Endothelial cell of umbilical vein (primary cell): ENCODE measurements at places on chromosomes 3 and 15. TPM values are rescaled to one million over a fixed set of nuclear protein-coding genes. Genes with fewer than 3 reads are reported as not detected.

FHIT gene
- polyA plus RNA-seq: 0.47 and 0.75 TPM in 2 replicates

SEC62 gene
- 90.7 and 101 TPM in 2 replicates for polyA plus RNA-seq

DNA sequence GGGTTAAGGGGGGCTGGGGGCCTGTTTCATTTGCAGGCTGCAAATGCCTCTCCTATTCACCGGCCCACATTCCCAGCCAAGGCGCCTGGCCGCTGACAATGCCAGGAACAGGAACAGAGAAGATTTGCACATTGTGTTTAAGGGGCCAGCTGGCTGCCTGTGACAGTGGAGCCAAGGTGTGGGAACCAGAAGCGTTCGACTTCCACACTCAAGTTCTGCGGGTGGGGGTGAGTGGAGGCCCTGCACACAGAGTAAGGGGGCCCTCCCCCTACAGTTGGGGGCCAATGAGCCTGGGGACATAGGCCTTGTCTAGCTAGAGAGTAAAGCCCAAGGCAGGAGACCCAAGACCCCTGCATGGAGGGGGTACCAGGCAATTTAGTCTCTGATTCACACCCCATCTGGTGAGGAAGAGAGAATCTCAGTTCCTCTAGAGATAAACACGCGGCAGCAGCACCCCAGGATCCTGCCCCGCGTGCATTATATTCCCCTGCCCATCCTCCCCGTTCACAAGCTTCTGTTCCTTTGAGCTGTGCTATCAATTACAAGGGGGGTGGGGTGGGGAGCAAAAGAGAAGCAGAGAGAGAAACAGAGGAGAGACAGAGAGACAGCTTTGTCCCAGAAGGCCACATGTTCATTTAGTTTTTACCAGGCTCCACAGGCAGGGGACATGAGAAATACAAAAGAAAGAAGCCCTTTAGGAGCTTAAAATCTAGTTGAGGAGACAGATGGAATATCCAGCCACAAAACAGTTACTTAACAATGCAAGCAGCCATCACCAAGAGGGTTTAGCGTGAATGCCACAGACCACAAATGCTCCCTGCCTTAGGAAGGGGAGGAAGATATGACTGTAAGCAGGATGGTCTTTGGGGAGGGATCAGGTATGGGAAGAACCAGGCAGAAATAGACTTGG is 9.2 kb downstream of the IGDCC3 start:
- no peak for DNase-seq

DNA sequence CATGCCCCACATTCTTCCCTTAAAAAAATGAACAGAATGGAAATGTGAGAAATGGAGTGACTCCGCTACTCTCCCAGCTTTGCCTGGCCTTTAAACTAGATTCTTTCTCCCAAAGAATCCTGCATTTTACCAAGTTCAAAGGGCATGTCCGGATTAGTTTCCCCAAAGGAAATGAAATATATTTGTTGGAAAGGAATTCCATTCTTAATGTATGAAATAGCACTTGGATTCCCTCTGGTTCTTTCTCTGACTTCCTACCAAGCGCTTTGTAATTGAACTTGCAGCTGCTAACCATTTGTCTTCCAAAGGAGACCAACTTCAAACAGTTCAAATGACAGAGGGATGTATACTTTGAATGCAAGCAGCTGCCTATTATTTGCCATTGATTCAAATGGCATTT is 18.9 kb downstream of the MAP2K1 start:
- peak; percentile 83 for DNase-seq

ARGFX gene
- polyA plus RNA-seq: not detected in 2 replicates

LSMEM2 gene
- not detected in 2 replicates for polyA plus RNA-seq

PPIB gene
- 1,157 and 1,240 TPM in 2 replicates for polyA plus RNA-seq

DNA sequence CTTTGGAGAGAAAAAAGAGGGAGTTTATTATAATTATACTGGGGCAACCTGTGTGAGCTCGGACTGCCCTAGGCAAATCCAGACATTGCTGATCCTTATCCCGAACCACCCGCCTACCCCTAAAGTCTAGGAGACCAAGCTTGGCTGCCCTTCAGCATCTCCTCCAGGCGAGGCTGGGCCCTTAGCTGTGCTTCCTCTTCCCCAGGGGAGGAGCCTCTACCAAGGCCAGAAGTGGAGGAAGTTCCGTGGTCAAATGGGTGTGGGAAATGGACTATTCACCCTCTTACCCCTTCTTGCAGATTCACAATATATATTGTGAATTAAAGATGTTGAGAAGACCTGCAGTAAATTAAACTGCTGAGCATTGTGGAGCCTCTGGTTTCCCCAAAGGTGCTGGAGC is 158.3 kb upstream of the HES1 start:
- no peak for DNase-seq

DNA sequence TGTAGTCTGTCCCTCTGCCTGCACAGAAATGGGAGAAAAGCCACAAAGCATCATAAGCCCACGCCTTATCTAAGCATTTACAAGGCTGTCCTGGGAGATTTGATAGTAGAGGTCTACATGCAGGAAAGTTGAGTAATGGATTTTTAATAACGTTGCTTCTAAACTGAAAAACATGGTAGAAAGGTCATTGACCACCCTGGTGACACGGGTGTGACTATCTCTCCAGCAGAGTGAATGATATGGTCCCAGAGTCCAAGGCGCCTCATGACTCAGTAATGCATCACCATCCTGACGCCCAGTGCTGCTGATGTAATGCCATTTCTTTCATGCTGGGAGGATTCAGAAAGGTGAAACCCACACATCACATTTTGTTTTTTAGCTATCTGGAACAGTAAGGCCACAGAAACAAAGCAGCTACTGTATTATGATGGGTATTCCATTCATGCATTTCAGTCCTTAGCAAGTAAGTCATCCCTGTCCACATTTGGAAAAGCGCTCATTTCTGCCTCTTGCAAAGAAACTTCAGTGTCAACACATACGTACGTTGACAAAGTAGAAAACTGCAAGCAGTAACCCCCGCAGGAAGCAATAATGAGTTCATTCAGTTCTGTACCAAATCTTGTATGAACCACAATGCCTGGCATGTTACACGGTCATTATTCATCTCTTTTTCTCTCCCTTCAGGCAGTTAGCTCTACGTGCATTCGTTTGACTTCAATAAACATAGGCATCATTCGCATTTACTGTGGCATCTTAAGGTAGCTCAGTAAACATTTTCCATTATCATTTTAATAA is 483.5 kb downstream of the GABRG3 start:
- no peak for DNase-seq

TJP1 gene
- 43.8 and 45.6 TPM in 2 replicates for polyA plus RNA-seq

CAMK2N2 gene
- polyA plus RNA-seq: 0.11 TPM in 1 of 2 replicates, not detected in the other

STRA6 gene
- polyA plus RNA-seq: not detected in 2 replicates

GRCh38 chr3:102200126-102200525 is 234.7 kb upstream of the ZPLD1 start:
- DNase-seq: no peak

BDH1 gene
- polyA plus RNA-seq: 5.3 and 6.9 TPM in 2 replicates

FRG2C gene
- polyA plus RNA-seq: not detected in 2 replicates

CHRNA3 gene
- polyA plus RNA-seq: not detected in 2 replicates

DNA sequence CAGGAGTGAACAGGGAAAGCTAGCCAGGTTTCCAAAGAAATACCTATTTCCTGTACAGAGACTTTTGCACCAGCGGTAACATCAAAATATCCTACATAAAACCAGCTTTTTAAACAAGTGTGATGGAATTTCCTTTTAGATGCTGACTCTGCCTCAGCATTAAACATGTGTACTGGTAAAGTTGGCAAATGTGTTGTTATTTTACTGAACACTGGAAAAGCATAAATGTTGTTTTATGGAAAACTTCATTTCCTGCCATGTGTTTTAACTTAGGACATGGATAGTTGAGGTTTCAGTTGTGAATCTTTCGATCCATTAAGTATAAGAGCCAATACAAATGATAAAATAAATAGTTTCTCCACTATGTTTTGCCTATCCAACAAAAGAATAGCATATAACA is 15.7 kb downstream of the OXNAD1 start:
- DNase-seq: peak; percentile 77

MAP6D1 gene
- 2.4 and 2.9 TPM in 2 replicates for polyA plus RNA-seq

DNA sequence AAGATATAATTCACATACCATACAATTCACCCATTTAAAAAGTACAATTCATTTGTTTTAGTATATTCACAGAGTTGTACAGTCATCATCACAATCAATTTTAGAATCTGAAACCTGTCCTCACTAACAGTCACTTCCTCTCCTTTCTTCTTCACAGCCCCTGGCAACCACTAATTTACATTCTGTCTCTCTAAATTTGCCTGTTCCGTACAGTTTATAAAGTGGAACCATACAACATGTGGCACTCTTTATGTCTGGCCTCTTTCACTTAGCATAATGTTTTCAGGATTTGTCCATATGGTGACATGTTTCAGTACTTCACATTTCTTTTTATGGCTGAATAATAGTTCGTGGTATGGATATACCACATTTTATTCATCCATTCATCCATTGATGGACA is 22.7 kb downstream of the ERICH6 start:
- DNase-seq: no peak

GRCh38 chr3:140768941-140769340 is 91.1 kb downstream of the TRIM42 start:
- no peak for DNase-seq

TUSC2 gene
- 84.8 and 89.0 TPM in 2 replicates for polyA plus RNA-seq

CHDH gene
- 0.02 and 0.06 TPM in 2 replicates for polyA plus RNA-seq

GRCh38 chr15:77824361-77825251 is 191.9 kb upstream of the LINGO1 start:
- no peak for DNase-seq

DNA sequence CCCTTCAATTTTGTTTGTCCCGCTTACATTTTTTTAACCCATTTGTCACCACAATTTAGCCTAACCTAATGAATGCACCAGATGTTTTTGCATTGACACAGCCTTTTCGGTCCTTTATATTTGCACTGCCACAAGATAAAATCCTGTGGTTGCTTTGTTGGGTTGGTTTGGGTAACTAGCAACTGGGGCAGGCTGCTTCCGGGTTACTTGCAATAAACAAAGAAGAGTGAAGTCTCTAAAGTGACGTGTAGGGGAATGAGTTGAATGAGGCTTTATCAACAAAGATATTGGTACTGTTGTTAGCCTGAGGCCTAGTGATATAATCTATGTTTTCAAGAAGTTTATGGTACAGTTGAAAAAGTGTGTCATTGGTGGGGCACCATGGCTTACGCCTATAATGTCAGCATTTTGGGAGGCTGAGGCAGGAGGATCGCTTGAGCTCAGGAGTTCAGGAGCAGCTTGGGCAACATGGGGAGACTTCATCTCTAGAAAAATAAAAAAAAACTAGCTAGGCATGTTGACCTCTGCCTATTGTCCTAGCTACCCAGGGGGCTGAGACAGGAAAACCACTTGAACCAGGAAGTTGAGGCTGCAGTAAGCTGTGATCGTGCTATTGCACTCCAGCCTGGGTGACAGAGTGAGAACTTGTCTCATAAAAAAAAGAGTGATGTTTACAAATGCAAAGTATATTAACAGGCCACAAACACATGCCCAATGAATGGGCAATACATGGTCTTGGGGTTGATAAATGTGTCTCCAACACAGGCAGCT is 121.8 kb downstream of the OXSM start:
- no peak for DNase-seq

ZPLD1 gene
- polyA plus RNA-seq: not detected in 2 replicates

ADAMTSL3 gene
- polyA plus RNA-seq: not detected in 2 replicates

DNA sequence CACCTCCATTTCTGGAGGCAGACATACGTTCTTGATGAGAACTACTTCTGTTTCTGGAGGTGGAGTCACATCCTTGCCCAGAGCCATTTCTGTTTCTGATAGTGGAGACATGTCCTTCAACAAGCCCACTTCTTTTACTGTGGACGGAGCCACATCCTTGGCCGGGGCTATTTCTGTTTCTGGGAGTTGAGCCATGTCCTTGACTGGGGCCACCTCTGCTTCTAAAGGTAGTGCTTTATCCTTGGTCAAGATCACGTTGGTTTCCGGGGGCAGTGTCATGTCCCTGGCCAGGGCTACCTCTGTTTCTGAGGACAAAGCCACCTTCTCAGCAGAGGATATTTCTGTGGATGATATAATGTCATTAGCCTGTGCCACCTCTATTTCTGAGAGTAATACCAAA is 100.0 kb downstream of the MAP4 start:
- DNase-seq: no peak

- no peak for DNase-seq
Observed at GRCh38 chr3:2099028-2099671, 484 bp downstream of the CNTN4 start.

- DNase-seq: peak; percentile 58
Observed at GRCh38 chr3:73036694-73037591, 24.5 kb upstream of the EBLN2 start.

GRCh38 chr3:123405936-123406510 is 42.9 kb downstream of the ADCY5 start:
- DNase-seq: no peak

FMN1 gene
- 0.01 and 0.02 TPM in 2 replicates for polyA plus RNA-seq

ZMYND10 gene
- 0.25 and 0.33 TPM in 2 replicates for polyA plus RNA-seq

- no peak for DNase-seq
Observed at GRCh38 chr15:64013179-64014062, 32.9 kb downstream of the DAPK2 start.

DNA sequence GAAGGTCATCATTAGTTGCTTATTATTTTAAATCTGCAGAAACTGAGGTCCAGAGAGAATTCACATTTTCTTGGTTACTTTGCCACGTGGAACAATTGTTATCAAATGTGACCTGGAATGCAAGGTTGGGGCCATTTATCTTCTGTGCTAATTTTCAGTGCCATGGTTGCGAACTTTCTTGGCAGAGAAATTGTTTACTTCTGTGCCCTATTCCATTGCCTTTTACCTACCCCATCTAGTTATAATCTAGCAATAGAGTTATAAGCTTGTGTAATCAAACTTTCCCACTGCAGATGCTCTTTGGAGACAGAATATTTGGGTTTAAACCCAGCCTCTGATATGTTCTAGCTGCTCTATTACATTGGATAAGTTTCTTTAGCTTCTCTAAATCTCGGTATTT is 242.9 kb downstream of the LPP start:
- DNase-seq: peak; percentile 9

- no peak for DNase-seq
Observed at GRCh38 chr3:41456162-41456561, 256.9 kb downstream of the CTNNB1 start.
